ENCODE measurements at places on chromosomes 12 and 14.
A peak's percentile ranks its signal among the peaks of the same experiment; 100 is the strongest.

- DNase-seq = no peak
Observed at GRCh38 chr12:123131879-123132402, 18.9 kb downstream of the PITPNM2 start.

GRCh38 chr12:50061946-50062686 is 4.7 kb downstream of the ASIC1 start:
- DNase-seq = peak; percentile 61

DNA sequence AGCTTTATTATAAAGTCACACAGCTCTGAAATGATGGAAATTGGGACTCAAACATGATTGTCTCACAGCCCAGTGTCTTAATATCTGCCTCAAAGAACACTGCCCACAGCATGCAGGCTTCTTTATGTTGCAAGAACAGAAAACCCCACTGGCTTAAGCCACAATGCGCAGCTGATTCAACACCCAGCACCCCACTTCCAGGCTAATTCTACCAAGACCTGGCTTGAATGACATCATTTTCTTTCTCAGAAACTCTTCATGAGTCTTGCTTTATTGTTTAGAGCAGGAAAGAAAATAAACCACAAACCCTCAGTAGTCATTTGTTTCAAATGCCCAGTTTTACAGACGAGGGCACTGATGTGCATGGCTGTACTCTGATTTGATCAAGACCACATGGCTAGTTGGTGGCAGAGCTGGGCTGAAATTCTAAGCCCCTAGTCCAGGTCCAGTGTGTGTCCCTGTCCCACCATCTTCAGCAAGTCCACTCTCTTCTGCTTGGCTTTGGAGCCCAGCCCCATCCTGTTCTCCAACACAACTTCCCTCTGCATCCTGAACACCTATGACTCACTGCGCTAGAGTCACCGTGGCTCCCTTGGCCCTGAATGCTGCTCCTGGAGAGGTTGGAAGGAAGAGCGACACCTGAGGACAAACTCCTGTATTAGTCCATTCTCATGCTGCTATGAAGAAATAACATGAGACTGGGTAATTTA is 50.3 kb upstream of the SRSF5 start:
- DNase-seq = peak; percentile 84

DNA sequence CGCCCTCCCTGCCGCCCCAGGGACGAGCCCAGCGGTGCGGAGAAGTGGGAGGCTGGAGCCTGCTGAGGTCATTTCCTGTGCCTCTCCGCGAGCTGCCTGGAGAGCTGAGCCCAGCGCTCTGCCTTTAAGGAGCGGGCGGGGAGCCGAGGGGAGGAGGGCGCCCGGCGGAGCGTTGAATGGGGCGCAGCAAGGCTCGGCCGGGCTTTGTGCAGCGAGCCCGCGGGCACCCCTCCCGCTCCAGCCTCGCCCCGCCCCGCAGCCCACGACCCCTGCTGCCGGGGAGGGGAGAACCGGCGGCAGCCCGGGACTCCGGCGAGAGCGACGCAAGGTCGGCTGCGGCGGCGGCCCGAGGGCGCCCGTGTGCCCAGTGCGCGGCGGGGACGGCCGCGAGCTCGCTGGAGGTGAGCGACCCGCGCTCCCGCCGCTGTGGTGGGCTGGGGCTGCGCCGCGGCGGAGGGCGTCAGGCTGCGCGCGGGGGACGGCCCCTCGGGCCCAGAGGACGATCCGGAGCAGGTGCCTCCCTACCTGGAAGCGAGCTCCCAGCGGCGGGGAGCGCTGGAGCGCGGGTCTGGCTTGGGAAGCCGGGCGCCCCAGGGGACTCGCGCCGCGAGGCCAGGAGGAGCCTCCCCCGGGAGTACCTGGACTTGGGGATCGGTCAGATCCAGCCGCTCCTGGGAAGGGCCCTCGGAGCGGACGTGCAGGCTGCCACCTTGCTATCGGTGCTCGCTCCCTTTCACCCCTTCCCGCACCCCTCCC is at the start of gene PLEKHH1:
PLEKHH1 (plus strand) TSS at position 293 of the 756 bp plus-strand sequence. CDS start 8,578 bp downstream, outside the sequence.
- DNase-seq = peak; percentile 61

DNA sequence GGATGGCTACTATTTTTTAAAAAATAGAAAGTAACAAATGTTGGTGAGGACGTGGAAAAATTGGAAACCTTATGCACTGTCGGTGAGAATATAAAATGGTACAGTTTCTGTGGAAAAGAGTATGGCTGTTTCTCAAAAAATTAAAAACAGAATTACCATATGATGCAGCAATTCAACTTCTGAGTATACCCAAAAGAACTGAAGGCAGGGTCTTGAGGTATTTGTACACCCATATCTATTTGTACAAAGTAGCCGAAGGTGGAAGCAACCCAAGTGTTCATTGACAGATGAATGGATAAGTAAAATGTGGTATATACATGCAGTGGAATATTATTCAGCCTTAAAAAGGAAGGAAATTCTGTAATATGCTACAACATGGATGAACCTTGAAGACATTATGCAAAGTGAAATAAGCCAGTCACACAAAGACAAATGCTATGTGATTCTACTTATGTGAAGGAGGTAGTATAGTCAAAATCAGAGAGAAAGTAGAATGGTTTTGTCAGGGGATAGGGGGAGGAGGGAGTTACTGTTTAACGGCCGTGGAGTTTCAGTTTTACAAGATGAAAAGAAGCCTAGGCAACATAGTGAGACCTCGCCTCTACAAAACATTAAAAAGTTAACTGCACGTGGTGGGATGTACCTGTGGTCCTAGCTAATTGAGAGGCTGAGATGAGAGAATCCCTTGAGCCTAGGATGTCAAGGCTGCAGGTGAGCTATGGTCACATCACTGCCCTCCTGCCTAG is 38.4 kb upstream of the CCT2 start:
- no peak for DNase-seq

GRCh38 chr12:46946137-46946536 is 120.3 kb upstream of the SLC38A4 start:
- DNase-seq = peak; percentile 72

GRCh38 chr12:78680596-78680995 is 184.0 kb upstream of the SYT1 start:
- no peak for DNase-seq

GRCh38 chr12:127038761-127039160 is 1228.2 kb upstream of the TMEM132C start:
- DNase-seq = no peak

DNA sequence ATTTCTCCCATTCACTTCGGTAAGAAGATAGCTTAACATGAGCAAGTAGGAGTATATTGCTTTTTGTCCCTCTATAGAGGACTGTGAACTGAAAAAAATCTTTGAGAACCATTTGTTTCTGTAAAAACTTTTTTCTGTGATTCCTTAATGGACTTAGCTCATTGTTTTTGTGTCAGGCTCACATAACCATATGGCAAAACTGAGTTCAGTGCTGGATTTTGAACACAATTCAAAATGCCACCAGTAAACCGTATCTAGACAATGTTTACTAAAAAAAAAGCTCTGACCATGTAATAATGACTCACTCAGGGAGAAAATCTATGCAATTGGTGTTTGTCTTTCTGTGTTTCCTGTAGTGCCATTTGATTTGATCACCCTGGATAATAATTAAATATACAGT is 5.2 kb downstream of the TRHDE start:
- DNase-seq = peak; percentile 31

DNA sequence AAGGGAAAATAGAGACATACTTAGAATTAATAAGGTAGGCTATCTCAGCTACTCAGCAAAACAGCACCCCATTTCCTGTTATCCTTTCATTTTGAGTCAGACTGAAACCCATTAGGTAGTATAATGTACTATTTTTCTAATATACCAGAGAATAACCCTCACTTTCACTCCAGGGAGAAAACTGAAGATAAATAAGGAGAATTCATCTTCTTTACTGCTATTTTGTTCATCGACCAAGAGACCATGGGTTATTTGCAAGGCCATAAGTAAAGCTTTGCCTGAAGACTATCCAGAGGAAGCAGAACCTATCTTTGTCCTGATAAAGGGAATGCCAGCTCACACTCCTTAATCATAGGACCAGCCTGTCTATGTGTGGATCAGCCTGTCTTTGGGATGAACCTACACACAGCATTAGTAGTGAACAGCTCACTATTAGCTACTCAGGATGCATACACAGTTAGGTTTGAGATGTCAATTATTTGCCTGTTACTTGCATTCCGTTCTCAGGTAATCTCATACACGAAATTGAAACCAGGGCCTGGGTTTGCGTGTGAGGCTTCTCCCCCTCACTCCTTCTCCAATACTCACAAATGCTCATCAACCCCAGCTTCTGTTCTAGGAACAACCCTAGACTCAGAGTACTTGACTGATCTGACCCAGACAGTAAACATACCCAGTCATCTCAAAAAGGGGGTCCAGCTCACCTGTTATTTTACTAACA is 124.4 kb downstream of the DAD1 start:
- DNase-seq = no peak

DNA sequence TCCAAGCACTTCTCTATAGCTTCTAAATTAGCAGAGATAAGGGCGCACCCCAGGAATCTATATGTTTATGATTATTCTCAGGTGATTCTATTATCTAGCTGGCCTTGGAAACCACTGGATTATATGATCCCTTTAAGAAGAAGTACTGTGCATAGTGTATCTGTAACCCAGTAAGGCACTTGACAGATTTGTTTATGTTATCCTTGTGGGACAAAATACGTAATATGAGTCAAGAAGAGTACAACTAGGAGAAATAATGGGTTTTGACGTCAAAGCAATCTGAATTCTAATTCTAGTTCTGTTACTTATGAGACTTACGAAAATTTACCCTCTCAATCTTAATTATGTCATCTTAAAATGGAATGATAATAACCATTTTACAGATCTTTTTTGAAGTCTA is 259.6 kb upstream of the NAV3 start:
- no peak for DNase-seq

GRCh38 chr14:53356361-53357150 is 203.4 kb upstream of the DDHD1 start:
- peak; percentile 31 for DNase-seq

GRCh38 chr14:55654243-55654642 is 74.2 kb downstream of the KTN1 start:
- no peak for DNase-seq

- no peak for DNase-seq
Observed at GRCh38 chr12:124742111-124742510, 121.6 kb downstream of the SCARB1 start.

GRCh38 chr12:49200919-49201594 is 12.2 kb upstream of the TUBA1A start:
- peak; percentile 85 for DNase-seq

GRCh38 chr12:85632390-85632789 is 203.8 kb downstream of the RASSF9 start:
- DNase-seq = peak; percentile 20

- no peak for DNase-seq
Observed at GRCh38 chr12:32897687-32898573, 1.4 kb upstream of the PKP2 start.

DNA sequence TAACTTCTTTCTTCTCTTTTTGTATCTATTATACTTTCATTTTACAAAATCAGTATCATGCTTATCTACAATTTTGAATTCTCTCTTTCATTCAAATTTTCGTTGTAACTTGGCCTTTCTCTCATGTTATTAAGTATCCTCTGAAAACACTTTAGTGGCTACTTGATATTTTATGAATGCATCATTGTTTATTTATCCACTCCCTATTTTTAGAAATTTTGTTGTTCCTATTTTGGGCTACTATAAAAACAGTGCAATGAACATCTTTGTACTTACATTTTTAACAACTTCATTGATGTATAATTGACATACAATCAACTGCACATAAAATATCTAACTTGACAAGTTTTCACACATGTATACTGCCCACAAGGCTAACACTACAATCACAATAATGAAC is 44.0 kb upstream of the AMIGO2 start:
- DNase-seq = no peak

DNA sequence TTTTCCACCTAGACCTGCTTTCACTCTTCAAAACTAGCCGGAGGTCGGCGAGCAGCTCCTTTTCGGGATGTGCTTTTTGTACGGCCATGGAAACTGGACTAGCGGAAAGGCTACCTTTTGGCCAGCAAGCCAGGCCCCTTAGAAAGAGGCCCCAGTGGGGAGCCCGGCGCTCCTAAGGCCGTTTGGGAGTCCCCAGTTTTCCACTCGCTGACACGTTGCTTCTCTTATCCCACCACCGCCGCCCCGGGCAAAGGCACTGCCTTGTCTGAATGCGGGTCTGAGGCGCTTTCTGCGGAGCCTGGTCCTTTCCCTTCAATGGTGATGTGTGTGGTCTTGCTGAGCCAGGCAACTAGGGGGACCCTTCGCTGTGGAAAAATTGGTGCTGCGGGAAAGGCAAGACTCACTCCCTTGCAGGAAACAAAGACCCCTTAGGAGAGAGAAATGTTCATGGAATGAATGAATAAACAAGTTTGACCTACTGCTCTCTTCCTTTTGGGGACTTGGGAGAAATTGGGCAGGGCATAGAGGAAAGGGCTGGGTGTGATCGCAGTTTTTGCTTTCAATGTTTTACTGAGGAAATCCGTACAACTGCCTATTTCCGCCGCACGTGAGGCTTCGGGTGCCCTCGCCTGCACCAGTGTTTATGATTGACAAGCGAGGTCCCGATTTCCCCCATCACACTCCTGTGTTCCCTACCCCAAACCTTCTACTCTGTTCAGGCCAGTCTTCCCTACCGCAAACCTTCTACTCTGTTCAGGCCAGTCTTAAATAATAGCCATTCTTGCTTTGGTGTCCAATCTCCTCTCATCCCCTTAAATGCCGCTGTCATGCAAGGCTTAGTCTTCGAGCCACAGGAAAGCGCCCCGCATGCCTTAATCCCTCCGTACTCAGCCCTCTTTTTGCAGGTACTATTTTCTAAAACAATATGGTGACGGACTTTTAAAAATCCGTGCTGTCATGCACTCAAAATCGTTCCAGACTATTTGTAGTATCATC is 1.0 kb upstream of the SLC38A2 start:
- peak; percentile 72 for DNase-seq

DNA sequence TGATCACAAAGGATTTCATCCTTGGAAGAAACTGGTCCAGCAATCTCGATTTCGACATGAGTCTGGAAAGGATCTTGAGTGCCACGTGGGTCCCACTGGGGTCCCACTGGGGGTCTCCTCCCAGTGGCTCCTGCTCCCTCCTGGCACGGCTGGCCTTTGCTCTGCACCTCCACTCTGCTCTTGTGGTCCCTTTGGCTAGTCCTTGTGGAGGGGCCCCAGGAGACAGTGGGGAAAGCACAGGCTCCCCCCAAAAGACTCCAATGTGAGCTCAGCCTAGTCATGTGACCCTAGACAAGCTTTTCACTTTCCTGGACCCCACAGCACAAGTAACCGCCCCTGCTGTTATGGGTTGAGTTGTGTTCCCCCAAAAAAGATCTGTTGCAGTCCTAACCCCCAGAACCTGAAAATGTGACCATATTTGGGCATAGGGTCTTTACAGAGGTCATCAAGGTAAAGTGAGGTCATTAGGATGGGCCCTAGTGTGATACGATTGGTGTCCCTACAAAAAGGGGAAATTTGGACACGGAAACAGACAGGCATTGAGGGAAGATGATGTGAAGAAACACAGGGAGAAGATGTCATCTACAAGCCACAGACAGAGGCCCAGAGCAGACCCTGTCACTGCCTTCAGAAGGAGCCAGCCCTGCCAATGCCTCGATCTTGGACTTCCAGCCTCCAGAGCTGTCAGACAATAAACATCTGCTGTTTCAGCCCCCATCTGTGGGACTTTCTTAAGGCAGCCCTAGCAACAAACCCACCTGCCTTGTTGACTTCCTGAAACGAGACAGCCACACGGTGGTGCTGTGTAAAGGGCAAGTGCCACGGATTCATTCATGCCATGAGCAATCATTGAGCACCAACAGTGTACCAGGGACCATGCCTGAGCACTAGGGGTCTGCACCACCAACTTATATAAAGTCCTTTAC is 23.8 kb upstream of the PPP2R5C start:
- no peak for DNase-seq

- no peak for DNase-seq
Observed at GRCh38 chr12:93456077-93456476, 11.2 kb upstream of the MRPL42 start.

GRCh38 chr12:129984106-129984505 is 80.3 kb upstream of the TMEM132D start:
- no peak for DNase-seq

All from fibroblast of skin of right quadriceps (primary cell).